ENCODE measurements at places on chromosomes 7 and 10.

- DNase-seq = no peak
These were observed 38.0 kb upstream of the TRUB1 start for GRCh38 chr10:114899982-114900381.

DNA sequence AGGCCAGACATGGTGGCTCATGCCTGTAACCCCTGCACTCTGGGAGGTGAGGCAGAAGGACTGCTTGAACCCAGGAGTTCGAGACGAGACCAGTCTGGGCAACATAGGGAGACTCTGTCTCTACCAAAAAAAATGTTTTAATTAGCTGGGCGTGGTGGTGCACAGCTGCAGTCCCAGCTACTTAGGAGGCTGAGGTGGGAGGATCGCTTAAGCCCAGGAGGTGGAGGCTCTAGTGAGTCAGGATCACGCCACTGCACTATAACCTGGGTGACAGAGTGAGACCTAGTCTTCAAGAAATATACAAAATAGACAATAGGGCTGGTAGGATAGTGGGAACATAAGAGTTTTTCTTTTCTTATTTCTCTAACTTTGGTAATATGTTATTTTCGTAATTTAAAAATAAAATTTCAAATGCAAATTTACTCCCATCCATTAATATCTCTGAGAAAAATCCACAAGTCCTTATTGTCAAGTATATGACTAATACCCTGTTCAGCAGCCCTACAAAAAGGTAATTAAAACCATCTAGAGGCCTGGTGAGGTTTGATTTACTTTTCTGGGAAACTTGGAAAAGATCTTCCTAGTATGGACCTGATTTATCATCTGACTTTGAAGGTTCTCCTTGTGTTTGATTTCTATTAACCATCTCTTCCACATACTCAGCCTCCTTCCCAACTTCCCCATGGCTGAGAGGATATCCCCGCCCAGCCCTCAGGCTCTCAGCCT lies 50.0 kb downstream of the CREB3L2 start:
- DNase-seq = no peak

- no peak for DNase-seq
These were observed 763.7 kb upstream of the POM121L12 start for GRCh38 chr7:52271703-52272102.

GRCh38 chr10:22103701-22104470 lies 100.4 kb upstream of the DNAJC1 start:
- DNase-seq = no peak

Measured in stimulated activated CD8-positive, alpha-beta memory T cell treated with anti-CD3 and anti-CD28 coated beads, Interleukin-12 subunit alpha, Interleukin-12 subunit beta, amount 100 ng/mL, for 1 hour (primary cell).